ENCODE measurements at places on chromosomes 7 and 10.
A peak's percentile ranks its signal among the peaks of the same experiment; 100 is the strongest.

DNA sequence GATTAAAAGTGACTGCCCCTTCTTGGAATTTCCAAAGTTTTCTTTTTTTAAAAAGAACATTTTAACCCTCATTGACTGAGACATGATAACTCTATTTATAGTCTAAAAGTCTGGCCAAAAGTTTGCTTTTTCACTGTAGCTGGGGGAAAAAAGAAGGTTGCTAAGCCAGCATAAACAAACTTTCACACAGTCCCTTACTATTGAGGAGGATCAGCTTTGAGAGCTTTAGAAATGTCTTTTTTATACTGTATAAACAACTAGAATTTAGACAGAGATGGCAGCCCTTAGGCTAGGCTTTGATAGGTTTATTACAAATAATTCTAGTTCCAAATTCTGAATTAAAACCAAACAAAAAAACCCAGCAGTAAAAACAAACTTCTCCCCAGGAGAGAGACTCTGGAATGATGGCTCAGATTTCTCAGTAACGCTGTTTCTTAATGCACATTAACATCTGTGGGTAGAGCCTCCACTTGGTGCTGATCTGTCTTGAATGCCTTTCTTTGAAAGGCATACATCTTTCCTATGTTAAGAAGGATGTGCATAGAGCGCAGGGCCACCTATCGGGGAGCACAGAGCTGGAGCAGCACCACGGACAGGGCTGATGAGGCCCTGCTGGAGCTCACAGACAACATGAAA lies 100.9 kb upstream of the PDLIM1 start:
- DNase-seq: no peak

GRCh38 chr7:27387864-27388263 lies 145.3 kb downstream of the EVX1 start:
- no peak for DNase-seq

DNA sequence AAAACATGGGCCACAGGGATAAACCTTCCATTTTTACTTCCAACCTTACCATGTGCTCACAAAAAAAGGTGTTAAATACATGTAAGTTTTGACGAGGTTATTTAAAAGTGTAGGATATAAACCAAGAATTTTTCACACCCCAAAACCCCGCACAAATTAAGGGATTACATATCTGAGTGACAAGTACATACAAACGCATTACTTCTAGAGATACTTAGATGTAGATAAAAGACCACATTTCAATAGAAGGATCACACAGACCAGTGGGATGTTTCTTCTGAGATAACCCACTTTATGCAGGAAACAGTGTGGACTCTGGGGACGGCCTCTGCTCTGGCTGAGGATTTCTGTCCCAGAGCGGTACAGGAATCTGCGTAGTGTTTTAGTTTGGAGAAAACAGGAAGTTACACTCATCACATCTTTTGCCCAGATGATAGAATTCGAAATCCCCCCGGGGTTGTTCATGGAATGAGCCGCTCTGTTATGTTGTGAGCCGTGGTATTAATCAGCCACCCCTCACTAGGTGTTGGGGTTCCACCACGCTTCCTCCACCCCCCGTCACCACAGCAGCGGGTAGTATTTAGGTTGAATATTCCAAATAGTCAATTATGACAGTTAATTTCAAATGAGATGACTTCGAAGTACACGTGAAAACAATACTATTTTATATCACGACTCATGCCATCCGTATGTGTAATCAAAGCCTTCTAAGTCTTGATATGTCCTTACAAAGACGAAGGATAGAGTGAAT lies 1.3 kb upstream of the CUL1 start:
- DNase-seq: peak; percentile 40

DNA sequence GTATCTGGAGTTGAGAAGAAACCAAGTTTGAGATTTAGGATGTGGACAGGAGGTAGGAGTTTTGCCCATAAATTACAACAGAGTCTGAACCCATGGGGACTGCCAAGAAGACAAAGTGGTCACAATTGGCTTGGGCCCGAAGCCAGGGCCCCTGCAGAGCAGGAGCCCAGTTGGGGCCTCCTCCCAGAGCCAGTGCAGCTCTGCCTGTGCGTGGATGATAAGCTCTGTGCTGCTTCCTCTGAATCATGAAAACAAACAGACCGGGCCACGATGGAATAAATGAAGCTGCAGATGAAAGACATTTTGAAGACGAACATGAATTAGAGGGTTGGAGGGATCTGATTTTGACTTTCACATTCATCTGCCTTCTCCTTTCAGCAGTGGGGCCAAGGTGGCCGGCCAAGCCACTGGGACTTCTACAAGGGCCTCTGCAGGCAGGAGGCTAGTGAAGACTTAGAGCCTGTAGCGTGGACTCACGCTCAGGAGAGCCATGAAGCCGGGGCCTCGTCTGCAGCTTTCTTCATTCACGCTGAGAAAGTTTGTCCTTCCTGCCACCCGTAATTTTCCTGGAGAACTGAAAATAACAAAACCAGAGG lies 156.8 kb upstream of the LYZL1 start:
- no peak for DNase-seq

All from activated CD8-positive, alpha-beta memory T cell treated with anti-CD3 and anti-CD28 coated beads, Interleukin-2, amount 50 U/mL, for 4 hours (primary cell).